Activated CD4-positive, alpha-beta T cell treated with anti-CD3 and anti-CD28 coated beads for 36 hours (primary cell): ENCODE measurements at places on chromosomes 1 and 21.
A peak's percentile ranks its signal among the peaks of the same experiment; 100 is the strongest.

DNA sequence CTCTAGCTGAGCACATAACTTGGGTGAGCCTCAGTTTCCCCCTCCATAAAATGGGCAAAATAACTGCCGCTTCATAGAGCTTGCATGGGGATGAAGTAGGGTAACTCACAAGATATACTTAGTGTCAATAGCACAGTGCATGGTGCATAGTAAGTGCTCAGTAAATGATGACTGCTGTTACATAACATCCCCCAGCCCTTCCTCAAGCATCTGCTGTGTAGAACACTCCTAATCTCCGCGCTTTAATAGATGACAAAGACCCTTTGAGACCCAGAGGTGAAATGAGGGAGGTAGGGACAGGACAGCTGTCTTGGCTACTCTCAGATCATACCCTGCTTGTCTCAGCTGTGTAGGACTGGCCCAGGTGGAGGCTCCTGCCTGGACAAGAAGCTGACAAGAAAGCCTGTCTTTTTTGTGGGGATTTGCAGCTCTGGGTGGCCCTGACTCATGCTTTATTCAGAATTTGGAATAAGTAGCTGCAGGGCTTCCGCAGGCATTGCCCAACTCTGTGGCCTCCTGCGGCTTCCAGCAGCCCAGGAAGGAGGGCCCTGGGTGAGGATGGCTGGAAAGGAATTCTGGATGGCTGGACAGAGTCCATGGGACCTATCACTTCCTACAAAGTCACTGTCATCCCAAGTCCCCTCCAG lies 20.7 kb upstream of the PADI4 start:
- DNase-seq, result no peak

GRCh38 chr1:180923887-180924286 lies 11.2 kb downstream of the KIAA1614 start:
- DNase-seq, result no peak

DNA sequence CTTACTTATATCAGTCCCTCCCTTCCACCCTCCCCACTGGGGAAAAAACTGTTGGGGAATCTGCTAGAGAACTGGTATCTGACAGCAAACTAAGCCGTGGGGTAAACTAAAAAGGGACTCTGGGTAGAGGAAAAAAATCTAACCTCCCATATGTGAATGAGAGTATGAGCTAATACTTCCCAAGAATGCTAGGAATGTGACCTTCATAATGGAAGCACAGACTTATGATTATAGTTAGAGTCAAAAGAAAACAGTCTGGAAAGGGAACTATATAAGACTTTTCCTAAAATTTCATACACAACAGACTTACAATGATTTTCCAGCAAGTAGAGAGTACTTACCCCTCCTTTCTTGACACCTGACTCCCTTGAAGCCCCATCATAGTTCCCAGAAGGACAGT lies 23.0 kb upstream of the RBBP5 start:
- no peak for DNase-seq

DNA sequence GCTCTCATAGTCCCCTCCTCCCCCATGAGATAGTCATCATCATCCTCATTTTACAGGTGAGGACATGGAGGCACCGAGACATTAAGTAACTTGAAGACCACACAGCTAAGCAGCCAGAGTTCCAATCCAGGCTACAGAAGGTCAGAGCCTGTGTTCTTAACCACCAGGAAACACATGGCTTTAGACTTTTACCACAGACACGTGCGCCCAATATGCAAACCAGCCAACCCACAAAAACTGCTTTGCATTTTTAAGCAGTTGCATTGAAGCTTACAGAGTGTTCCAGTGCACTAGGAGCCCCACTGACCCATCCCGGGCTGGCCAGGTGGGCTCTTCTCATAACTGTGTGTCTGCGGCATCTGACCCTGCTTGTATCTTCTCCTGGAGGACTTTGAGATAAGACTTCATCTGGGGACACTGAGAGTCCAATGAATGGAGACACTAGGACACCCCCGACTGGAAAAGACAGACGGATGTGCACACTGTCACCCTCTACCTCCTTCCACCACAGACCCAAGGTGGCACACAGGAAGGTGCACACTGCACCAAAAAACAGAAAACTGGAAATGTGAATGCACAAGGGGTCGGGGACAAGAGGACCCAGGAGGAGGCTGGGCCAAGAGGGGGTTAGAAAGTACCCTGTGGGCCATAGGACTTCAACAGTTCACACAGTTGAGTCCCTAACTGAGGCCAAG lies 56.4 kb downstream of the ETS2 start:
- DNase-seq, result no peak

GRCh38 chr1:8956461-8957349 lies 11.0 kb downstream of the CA6 start:
- no peak for DNase-seq

GRCh38 chr1:56645677-56646305 lies 677 bp downstream of the PRKAA2 start:
- DNase-seq, result no peak

GRCh38 chr1:161981735-161982506 lies 41.7 kb downstream of the OLFML2B start:
- no peak for DNase-seq

DNA sequence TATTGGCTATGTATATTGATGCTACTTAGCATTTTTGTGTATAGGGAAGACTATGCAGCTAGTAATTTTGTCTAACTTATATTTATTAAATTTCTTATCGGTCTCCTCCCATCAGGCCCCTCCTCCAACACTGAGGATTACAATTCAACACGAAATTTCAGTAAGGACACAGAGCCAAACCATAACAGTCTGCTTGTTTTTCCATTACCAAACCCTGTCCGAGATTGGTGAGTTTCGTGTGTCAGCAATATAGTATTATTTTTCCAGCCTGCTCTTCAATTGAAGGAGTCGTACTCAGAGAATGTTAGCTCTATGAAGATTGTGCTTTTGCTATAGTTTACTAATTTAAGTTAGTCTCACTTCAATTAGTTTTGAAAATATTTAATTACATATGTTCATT lies 1495.3 kb downstream of the MRPL39 start:
- DNase-seq, result no peak

- no peak for DNase-seq
Measured at GRCh38 chr1:194538453-194538852, 1352.0 kb upstream of the B3GALT2 start.

DNA sequence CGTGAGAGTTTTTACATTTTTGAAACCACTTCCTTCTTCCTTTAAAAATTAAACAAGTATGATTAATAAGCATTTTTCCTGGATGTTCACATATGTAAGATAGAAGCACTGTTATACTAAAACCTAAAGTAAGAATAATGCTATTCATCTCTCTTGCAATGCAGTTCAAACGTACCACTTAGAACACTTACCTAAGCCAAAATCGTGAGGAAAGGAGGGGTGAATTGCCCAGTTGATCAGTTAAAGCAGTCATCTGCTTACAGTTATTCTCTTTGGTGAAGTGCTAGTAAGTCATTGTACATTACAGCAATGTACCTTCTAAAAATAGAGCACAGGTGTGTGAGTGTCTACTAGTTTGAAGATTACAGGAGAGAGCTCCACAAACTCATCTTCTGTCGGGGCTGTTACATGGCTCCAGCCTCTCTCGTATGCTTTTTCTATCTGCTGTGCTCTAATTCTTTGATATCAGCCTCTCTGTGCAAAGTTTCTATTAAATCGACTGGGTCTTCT lies 3.4 kb downstream of the NCAM2 start:
- DNase-seq, result no peak

DNA sequence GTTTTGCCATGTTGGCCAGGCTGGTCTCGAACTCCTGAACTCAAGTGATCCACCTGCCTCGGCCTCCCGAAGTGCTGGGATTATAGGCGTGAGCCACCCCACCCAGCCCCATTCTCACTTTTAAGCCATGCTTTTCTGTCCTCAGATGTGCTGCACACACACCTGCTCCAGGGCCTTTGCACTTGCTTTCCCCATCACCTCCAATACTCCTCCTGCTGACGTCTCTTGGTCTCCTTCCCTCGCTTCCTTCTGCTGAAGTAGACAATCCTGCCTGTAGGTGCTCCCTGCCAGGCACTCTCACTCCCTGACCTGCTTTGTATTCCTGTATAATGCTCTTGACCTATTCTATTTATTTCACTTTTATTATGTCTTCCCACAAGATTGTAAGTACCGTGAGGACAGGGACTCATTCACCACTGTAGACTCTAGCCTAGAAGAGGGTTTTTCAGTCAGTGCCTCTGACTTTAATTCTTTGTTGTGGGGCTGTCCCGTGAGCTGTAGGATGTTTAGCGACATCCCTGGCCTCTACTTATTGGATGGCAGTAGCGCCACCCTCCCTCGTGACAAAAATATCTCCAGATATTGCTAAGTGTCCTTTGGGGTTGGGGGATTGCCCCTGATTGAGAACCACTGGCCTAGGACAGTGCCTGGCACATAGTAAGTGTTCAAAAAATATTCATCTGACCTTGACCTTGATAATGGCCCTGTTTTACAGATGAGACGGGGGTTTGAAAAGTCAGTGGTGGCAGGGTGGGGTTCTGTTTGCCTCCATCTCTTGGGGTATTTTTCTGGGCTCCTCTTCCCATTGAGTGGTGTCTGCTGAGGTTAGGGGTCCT lies 4.6 kb downstream of the TNFRSF1B start:
- peak; percentile 62 for DNase-seq

- DNase-seq, result peak; percentile 73
Measured at GRCh38 chr1:206909161-206909882, 12.1 kb downstream of the IL24 start.

- no peak for DNase-seq
Measured at GRCh38 chr1:54220004-54220811, 20.2 kb downstream of the MRPL37 start.

GRCh38 chr1:37174341-37174740 lies 140.0 kb upstream of the GRIK3 start:
- DNase-seq, result no peak

DNA sequence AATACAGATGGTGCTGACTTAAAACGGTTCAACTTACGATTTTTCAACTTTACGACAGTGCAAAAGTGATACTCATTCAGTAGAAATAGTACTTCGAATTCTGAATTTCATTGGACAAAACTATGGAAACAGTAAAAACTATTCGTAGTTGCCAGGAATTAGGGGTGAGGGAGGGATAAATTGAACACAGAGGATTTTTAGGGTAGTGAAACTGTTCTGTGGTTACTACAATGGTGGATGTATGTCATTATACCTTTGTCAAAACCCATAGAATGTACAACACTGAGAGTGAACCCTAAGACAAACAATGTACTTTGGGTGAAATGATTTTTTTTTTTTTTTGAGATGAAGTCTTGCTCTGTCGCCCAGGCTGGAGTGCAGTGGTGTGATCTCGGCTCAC lies 7.5 kb downstream of the DDR2 start:
- DNase-seq, result no peak

DNA sequence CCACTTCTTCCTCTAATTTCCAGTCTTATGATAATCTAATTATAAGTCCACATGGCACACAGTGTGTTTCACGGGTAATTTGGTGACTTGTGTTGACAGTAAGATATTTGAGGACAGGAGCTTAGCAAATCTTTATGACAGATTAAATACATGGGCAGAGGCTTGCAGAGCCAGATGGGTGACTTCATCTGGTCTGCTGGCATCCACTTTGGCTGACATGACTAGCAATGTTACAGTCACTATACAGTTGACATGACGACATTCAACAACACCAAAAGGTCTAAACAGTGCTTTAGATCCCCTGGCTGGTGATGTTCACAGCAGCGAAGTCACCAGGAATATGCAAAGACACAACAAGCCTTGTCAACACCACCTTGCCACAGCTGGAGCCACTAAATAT lies 147.2 kb downstream of the ETS2 start:
- no peak for DNase-seq

- DNase-seq, result peak; percentile 60
Measured at GRCh38 chr1:77347646-77348045, 65.8 kb downstream of the AK5 start.

GRCh38 chr1:234692966-234693580 lies 83.1 kb upstream of the IRF2BP2 start:
- no peak for DNase-seq

- no peak for DNase-seq
Measured at GRCh38 chr1:18919956-18920355, 17.6 kb upstream of the ALDH4A1 start.

DNA sequence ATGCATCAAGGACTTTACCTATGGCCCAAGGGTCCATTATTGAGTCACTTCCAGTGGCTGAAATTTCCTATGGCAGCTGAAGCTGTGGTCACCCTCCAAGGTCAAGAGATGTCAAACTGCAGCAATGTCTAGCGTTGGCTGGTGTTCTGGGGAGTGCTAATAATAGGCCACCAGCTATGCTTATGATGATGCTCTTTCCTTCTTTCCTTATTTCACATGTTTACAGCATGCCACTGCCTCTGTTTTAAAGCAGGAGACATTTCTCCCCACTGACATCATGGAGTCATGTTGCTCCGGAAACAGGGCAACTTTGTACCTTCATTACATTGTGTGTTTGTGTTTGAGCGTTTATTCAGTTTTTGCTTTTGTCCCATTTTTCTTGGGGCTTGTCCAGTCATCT lies 62.6 kb upstream of the CYYR1 start:
- no peak for DNase-seq

GRCh38 chr1:234927971-234928640 lies 200.5 kb downstream of the TOMM20 start:
- peak; percentile 59 for DNase-seq

- no peak for DNase-seq
Measured at GRCh38 chr1:14568716-14569355, 29.6 kb upstream of the KAZN start.

- DNase-seq, result peak; percentile 28
Measured at GRCh38 chr1:164772635-164773034, 213.7 kb downstream of the PBX1 start.

DNA sequence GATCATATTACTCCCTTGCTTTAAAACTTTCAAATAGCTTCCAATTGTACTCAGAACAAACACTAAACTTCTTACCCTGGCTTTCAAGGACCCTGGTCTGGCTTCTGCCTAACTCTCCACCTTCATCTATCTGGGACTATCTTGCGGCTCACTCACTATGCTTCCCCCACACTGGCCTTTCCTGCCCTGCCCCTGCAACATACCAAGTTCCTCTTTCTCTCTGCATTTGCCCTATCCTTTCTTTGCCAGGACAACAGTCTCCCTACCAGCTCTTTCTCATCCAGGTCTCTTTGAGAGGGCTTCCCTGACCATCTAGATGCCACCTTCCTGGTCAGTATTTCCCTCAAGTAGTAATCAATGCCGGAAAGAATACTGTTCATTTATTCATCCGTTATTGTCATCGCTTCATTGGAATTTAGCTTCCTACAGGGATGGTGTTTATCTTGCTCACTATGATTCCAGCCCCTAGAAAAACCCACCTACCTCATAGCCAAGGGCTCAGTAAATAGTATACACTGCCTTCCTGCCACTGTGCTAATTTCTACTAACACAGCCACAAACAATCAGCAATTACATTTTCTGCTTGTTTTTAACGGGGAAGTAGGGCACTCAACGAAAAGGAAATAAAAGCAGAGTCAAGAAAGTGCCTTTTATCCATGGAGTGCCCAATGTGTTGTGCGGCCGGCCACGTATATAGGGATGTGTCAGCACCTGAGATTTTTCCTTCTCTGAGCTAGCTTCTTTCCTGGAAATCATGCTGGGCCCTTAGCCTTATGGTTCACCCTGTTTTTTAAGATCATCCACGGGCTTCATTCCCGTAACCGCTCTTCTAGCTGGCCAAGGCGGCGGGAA lies 521 bp upstream of the CDC7 start:
- DNase-seq, result no peak
